ENCODE measurements at places on chromosomes 12 and 14.

DNA sequence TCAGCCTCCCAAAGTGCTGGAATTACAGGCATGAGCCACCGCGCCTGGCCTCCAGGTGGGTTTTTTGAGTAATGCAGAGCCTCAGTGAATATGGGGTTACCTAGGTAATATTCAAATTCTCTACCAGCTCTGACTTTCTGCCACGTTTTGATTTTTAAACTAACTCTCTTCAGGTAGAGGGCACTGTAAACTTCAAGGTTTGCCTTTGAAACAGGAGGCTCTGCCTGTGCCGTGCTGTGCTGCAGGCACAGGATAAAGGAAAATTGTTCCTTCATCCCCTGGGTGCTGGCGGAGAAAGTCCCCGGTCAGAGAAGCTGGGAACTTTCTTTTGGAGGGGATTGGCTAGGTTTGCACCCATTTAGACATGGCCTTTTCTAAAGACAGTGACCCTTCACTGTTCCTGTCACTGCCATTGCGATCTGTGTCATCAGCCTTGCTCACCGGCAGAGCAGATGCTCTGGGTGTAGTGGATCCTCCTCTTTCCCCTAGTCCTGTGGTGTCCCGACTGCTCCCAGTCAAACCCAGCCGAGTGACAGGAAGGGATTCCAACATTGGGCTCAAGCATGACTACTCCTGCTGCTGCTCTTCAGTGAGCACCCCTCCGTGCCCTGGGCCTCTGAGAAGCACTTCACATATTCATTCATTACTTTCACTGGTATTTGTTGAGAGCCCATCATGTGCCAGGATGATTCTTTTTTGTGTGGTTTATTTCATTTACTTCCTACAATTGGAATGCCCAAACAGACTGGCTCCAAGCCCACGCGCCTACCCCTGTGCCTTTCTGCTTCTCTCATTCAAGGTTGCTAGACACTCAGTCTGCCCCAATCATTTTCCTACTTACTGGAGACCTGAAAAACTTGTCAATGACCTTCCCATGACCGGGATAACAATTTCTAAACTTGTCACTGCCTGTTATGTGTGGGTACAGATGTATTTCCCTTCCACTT is 103.6 kb downstream of the TMEM30B start:
- no peak for DNase-seq

DNA sequence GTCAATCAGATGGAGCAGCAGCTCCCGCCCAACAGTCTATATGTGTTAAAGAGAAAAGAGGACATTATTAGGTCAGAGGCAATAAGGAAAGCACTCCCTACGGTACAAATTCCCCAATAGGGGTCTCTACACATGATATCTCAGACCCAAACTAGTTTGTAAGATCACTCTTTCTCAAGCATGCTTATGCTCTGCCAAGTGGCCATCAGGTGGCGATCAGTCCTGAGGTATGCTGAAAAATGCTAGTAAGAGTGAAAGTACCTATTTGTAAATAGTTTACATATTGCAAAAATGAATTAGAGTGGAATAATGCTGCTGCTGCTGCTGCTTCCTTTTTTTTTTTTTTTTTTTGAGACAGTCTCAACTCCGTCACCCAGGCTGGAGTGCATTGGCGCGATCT is 61.0 kb downstream of the CPM start:
- DNase-seq, result no peak

- no peak for DNase-seq
Measured at GRCh38 chr12:87136330-87136976, 880.3 kb upstream of the MGAT4C start.

DNA sequence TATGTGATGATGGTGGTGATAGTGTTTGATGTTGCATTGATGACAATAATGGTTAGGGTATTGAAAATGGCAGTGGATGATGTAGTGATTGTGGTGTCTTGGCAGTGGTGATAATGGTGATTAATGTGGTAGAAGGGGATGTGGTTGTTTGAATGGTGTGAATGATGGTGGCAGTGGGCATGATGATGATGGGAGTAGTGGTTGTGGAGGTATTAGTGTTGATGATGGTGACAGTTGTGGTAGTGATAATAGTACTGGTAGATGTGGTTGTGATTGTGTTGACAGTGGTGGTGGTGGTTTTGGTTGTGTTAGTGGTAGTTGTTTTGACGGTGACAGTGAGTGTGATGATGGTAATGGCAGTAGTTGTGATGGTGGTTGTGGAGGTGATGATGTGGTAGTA is 1049.0 kb downstream of the VRK1 start:
- DNase-seq, result no peak

DNA sequence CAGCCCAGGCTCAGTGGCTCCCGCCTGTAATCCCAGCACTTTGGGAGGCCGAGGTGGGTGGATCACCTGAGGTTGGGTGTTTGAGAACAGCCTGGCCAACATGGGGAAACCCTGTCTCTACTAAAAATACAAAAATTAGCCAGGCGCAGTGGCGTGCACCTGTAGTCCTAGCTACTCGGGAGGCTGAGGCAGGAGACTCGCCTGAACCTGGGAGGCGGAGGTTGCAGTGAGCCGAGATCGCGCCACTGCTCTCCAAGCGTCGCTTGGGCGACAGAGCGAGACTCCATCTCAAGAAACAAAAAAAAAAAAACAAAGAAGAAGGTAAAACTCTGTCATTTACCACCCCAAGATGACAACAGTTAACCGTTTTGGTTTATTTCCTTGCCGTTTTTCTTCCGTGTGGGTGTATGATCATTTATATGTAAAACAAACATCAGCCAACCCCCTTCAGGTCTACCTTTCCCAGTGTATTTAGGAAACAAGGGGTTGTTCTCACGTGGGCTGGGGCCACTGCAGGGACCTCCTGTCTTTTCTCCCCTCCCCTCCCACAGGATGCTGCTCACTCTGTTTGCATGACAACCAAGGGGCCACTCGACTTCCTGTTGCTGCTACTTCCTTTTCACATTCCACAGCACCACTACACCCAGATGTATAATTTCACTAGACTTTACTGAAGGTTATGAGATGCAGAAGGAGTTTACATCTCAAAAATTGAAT is 13.6 kb downstream of the TTC9 start:
- DNase-seq, result no peak

- DNase-seq, result no peak
Measured at GRCh38 chr12:40946612-40947194, 241.4 kb upstream of the PDZRN4 start.

DNA sequence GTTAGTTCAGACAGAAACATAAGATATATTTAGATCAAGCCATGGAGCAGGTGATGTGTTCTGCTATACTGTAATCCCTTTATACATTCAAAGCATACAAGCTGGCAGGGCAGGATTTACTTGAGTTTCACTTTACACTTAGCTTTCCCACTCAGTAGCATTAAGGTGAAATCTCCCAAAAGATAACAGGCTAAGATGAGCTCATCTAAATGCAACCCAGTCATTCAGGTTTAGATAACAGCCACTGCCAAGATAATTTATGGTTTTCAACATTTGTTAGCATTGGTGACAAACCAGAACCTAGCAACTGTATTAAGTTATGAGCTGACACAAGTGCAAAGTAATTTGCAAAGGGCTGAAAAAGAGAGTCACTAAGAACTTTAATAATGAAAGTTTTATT is 925.1 kb upstream of the ATXN7L3B start:
- no peak for DNase-seq

DNA sequence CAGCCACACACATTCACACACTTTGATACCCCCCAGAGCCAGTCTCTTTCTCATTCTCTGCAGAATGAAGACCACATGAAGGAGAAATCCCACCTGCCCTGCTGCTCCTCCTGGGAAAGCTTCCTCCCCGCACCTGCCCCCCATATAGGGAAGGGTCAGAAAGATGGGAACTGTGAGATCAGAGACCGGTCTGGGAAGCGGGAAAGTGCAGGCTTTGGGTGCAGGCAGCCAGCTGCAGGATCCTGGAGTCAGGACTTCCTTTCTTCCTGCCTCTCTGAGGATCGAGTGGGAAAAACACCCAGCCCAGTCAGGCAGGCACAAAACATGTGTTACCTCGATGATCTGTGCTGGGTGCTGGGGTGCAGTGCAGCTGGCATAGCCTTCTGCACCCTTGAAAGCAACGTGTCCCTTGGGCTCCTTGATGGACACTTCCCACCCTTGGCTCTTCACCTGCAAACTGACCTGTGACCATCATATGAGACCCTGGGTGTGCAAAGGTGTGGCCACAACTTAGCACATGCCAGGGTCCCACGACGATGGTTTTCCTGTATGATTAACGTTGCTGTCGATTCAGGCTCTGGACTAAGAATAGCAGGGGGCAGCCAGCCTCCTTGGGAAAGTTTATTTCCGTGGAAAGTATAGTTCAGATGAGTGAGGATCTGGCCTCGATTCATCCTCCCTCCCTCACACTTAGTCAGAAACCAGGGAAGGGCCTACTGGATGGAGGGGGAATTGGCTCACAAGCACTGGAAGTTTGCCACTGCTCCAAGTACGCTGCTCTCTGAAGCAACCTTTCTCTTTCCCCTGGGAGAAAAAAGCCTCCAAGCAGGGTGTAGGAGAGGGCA is 105.4 kb upstream of the MED13L start:
- DNase-seq, result no peak

DNA sequence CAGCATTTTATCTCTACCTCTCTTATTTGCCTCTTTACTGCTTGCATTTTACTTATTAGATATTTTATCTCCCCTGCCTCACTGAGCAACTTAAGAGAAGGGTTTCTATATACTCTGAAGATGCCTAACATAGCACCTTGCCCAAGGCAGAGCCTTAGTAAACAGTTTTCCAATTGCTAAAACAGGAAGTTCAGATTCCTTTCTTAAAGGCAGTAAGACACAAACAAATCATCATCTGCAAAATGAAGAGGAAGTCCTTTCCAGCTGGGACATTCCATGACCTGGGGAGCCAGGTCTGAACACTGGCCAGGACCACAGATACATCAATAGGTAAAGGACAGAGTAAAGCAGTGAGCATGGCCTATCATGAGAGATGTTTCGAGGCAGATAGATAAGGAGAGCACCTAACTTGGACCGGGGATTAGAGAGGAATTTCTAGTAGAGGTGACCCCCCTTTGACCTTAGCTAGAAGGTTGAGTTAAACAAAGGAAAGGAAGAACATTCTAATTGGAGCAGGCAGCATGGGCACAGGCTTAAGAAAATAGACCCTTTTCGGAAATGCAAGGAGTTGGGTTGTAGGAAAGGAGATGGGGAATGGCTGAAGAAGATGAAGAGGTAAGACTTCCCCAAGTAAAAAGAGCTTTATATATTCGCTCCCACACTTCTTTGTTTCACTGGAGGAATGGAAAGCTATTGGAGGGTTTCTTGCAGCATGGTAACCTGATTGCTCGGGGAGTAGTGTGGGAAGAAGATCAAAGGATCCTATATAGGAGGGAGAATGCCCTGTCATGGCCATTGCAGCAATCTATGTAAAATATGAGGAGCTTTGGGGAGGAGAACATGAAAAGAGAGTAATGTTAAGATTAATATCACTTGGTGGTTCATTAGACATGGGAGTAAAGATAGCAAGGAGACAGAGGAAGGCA is 94.8 kb downstream of the PHLDA1 start:
- no peak for DNase-seq
